ENCODE measurements at places on chromosomes 1 and 21. TPM values are rescaled to one million over a fixed set of nuclear protein-coding genes. Genes with fewer than 3 reads are reported as not detected.
A peak's percentile ranks its signal among the peaks of the same experiment; 100 is the strongest.

DNA sequence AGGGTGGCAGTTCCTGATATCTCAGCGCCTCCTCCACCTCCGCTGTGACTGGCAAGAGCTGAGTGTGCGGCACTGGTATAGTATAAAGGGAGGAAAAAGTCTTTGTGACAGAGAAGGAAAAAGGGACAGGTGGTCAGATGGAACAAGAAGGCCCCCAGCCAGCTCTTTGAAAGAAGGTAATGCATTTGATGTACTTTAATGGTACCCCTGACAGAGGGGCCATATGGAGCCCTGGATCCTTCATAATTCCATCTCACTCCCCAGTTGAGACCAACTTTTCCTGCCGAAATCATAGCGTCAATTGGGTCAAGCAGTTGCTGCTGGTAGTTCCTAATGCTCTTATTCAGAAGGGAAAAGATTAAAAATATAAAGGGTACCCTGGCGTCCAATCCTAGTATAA lies 198.2 kb downstream of the ZNF326 start:
- no peak overlapping the region for H3K27ac ChIP-seq
- no peaks in the 10 kb centered on the region for H3K27me3 ChIP-seq
- no peaks in the 10 kb centered on the region for H3K36me3 ChIP-seq
- no peaks in the 10 kb centered on the region for H3K4me1 ChIP-seq
- no peak for DNase-seq

GRCh38 chr1:29520571-29521437 lies 284.5 kb downstream of the PTPRU start:
- H3K4me1 ChIP-seq: no peaks in the 10 kb centered on the region
- DNase-seq: no peak
- H3K4me3 ChIP-seq: no peak overlapping the region

The CLEC20A gene
- not detected for total RNA-seq

DNA sequence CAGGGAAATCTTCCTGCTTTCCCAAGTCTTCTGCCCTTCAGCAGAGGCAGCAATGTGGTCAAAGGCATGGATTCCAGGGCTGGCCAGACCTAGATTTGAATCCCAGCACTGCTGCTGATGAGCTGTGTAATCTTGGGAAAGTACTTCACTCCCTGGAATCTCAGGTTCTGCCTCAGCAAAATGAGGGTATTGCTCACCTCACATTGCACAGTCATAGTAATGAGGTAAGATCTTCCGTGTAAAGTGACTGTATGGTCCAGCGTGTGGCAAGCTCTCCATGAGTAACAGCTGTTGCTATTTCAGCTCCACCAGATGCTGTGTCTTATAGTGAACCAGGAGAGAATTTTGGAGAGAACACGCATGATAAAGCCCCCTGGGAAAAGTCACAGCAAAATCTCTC lies 56.1 kb upstream of the F3 start:
- no peak overlapping the region for H3K4me3 ChIP-seq
- no peak overlapping the region for H3K27ac ChIP-seq
- no peaks in the 10 kb centered on the region for H3K4me1 ChIP-seq
- no peaks in the 10 kb centered on the region for H3K27me3 ChIP-seq
- DNase-seq: peak; percentile 47

The LRRC3 gene
- 0.26 TPM for total RNA-seq

- H3K36me3 ChIP-seq: no peaks in the 10 kb centered on the region
- H3K4me1 ChIP-seq: no peaks in the 10 kb centered on the region
- DNase-seq: no peak
- H3K27me3 ChIP-seq: no peaks in the 10 kb centered on the region
- H3K27ac ChIP-seq: no peak overlapping the region
Observed at GRCh38 chr1:59680044-59680443, 134.7 kb upstream of the HOOK1 start.

The OR2M3 gene
- total RNA-seq: not detected

The A3GALT2 gene
- total RNA-seq: not detected

The PRR9 gene
- total RNA-seq: not detected

The ANGPTL3 gene
- total RNA-seq: not detected

DNA sequence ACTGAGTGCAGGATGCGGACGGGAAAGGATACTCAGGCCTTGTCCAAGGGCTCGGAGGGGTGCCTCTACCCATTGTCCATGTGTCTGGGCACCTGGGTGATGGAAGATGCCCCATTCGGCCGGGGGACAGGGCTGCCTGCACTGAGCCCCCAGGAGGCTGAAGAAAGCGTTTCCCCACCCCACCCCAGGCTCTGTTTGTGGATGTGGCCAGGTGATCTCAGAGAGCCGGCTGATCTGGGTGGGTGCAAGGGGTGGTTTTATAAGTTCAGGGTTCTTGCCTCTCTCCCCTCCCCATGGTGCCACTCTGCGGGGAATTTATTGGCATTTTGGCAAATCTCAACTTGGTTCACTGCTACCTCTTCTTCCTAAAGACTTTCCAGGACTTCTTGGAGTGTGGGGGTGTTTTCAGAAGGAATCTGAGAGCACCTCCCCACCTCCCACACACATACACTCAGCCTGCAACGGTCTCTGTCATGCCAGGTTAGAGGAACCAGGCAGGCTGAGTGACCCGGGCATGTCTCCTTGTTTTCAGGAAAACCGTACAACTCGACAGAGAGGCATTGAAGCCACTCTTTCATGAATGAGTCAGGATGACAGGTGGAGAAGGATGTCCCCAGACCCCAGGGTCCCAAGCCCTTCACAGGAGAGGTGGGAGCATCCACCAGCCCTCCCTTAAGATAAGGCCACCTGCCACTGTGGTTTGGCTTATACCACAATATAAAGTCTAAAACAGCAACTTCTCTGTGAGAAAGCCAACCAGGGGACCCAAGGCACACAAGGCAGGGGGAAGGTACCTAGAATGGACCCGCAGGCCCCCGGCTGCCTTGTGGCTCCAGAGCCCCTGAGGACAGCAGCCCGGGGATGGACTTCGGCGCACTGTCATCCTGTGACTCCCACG lies 174.9 kb downstream of the ETS2 start:
- no peak overlapping the region for H3K27ac ChIP-seq
- H3K4me3 ChIP-seq: no peak overlapping the region
- peaks cover 2% of the 10 kb centered on the region for H3K27me3 ChIP-seq
- no peaks in the 10 kb centered on the region for H3K36me3 ChIP-seq
- DNase-seq: no peak

The CSMD2 gene
- 7.6 TPM for total RNA-seq

- DNase-seq: no peak
- no peaks in the 10 kb centered on the region for H3K4me1 ChIP-seq
- no peaks in the 10 kb centered on the region for H3K36me3 ChIP-seq
- no peak overlapping the region for H3K4me3 ChIP-seq
- no peaks in the 10 kb centered on the region for H3K27me3 ChIP-seq
Observed at GRCh38 chr1:22849770-22850169, 122.9 kb downstream of the LACTBL1 start.

The CSF3R gene
- under 0.01 TPM for total RNA-seq

The SPRR1A gene
- total RNA-seq: not detected

- H3K27me3 ChIP-seq: no peaks in the 10 kb centered on the region
- H3K4me1 ChIP-seq: peaks cover 8% of the 10 kb centered on the region
- DNase-seq: peak; percentile 18
- H3K4me3 ChIP-seq: no peak overlapping the region
- no peak overlapping the region for H3K27ac ChIP-seq
- no peaks in the 10 kb centered on the region for H3K36me3 ChIP-seq
Observed at GRCh38 chr1:243712941-243713340, 137.1 kb downstream of the AKT3 start.

- DNase-seq: no peak
- peaks cover 3% of the 10 kb centered on the region for H3K4me1 ChIP-seq
Observed at GRCh38 chr1:7784492-7785071, 491 bp downstream of the PER3 start.

- no peak overlapping the region for H3K27ac ChIP-seq
- no peak overlapping the region for H3K4me3 ChIP-seq
- no peak for DNase-seq
- H3K27me3 ChIP-seq: no peaks in the 10 kb centered on the region
- no peaks in the 10 kb centered on the region for H3K36me3 ChIP-seq
Observed at GRCh38 chr1:41866285-41866684, 52.4 kb downstream of the HIVEP3 start.

- no peaks in the 10 kb centered on the region for H3K36me3 ChIP-seq
- H3K4me3 ChIP-seq: no peak overlapping the region
- no peaks in the 10 kb centered on the region for H3K27me3 ChIP-seq
- peaks cover 20% of the 10 kb centered on the region for H3K4me1 ChIP-seq
- no peak overlapping the region for H3K27ac ChIP-seq
Observed at GRCh38 chr1:51265618-51266017, 29.5 kb downstream of the RNF11 start.

DNA sequence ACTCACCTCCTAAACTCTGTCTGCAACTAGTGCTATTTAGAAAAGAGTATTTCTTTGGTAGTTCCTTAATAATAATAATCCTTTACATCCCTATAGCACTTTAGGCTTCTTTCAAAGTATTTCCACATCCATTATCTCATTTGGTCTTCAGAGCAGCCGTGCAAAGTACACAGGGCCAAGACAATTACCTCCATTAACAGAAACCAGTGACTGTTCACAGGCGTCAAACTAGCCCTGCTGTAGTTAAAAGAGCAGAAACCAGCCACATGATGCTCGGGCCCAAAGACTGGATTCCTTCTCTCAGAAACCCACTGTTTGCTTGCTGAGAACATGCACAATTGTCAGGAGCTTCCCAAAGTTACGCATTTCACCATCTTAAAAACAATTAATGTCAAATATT lies 396.0 kb upstream of the DAB1 start:
- no peak for DNase-seq
- H3K27me3 ChIP-seq: no peaks in the 10 kb centered on the region
- H3K4me1 ChIP-seq: no peaks in the 10 kb centered on the region
- no peak overlapping the region for H3K4me3 ChIP-seq

- H3K27me3 ChIP-seq: no peaks in the 10 kb centered on the region
- peak overlapping the region; percentile 53 for H3K27ac ChIP-seq
- no peaks in the 10 kb centered on the region for H3K36me3 ChIP-seq
- H3K4me3 ChIP-seq: no peak overlapping the region
- peak; percentile 88 for DNase-seq
- H3K4me1 ChIP-seq: peaks cover 14% of the 10 kb centered on the region
Observed at GRCh38 chr1:45953934-45954847, 150.8 kb downstream of the MAST2 start.

The PTPN7 gene
- not detected for total RNA-seq

The PCBP3 gene
- total RNA-seq: 1.7 TPM

GRCh38 chr1:7942214-7942921 lies 1.7 kb upstream of the TNFRSF9 start:
- DNase-seq: peak; percentile 50
- H3K36me3 ChIP-seq: no peaks in the 10 kb centered on the region
- H3K4me1 ChIP-seq: no peaks in the 10 kb centered on the region
- H3K27me3 ChIP-seq: peaks cover 10% of the 10 kb centered on the region
- peak overlapping the region; percentile 37 for H3K4me3 ChIP-seq

GRCh38 chr1:44012404-44012803 lies 18.9 kb downstream of the SLC6A9 start:
- H3K27ac ChIP-seq: no peak overlapping the region
- H3K4me3 ChIP-seq: no peak overlapping the region
- H3K4me1 ChIP-seq: no peaks in the 10 kb centered on the region

DNA sequence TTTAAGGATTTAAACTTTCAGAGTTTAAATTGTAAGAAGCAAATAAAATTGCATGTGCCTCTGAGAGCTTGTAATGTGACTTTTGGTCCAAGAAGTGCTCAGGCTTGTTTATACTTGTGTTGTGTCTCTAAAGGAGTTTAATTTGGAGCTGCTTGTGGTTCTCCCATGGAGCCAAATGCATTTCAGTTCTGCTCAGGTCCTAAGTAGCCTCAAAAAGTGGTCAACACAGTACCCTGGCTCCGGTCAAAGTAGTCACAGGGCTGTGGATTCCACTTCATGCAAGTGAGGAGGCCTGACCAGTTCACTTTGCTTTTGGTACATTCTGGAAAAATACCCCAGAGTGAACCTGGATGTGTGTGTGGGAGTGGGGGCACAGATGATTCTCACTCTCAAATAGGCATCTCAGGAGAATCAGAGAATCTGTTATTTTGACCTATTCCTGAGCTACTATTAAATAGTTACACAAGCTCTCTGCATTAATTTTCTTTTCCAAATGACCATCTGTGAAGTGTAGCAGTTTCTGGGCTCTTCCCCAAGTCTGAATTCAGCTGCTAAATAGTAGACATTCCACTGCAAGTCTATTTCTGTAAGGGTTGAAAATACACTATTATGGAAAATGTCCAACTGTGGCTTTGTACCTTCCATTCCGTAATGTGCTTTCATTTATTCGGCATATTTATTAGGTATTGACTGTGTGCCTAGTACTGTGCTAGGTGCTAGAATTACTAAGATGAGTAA lies 31.7 kb upstream of the AGO1 start:
- H3K4me1 ChIP-seq: no peaks in the 10 kb centered on the region
- peak; percentile 75 for DNase-seq
- no peaks in the 10 kb centered on the region for H3K27me3 ChIP-seq

The RXFP4 gene
- total RNA-seq: not detected

DNA sequence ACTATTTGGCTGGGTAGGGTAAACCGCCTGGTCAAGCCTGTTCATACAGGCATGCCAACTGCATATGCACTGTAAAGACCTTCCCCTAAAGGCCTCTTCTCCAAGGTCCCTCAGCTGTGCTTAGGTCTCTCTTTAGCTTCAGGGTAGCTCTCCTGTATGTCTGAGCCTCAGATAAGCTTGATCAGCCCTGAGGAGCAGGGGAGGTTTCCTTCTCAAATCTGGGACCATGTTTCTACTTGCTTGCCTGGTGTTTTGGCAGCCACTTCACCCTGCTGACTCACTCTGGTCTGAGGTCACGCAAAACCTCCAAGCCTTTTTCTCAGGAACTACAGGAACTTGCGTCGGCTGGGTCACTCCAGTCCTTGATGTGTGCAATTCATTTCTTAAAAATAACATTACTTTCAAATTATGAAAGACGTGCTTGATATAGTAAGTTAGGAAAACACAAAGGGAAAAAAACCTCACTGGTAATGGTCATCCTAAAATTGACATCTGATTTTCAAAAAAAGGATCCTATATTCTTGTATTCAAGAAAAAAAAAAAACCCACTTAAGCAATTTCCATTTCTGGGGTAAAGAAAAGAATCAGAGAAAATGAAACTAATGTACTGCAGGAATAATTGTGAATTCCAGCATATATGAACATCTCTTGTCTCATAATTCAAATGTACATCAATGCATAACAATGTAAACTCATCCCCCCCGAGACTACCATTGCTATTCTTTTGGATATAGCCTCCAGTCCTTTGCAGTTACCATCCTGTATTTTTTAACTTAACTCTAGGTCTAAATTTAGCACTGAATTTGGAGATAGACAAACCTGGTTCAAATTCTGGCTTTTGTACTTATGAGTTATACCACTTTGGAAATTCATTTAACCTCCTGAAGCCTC lies 24.8 kb upstream of the RNF19B start:
- DNase-seq: peak; percentile 98
- peak overlapping the region; percentile 97 for H3K27ac ChIP-seq
- H3K4me3 ChIP-seq: peak overlapping the region; percentile 27
- no peaks in the 10 kb centered on the region for H3K27me3 ChIP-seq

- DNase-seq: no peak
- peaks cover 2% of the 10 kb centered on the region for H3K36me3 ChIP-seq
- no peaks in the 10 kb centered on the region for H3K27me3 ChIP-seq
- no peaks in the 10 kb centered on the region for H3K4me1 ChIP-seq
Observed at GRCh38 chr1:24828183-24828886, 83.1 kb downstream of the CLIC4 start.

All from fibroblast of lung (primary cell).